MCF 10A (cell line): ENCODE measurements at places on chromosomes 6 and 20. TPM values are rescaled to one million over a fixed set of nuclear protein-coding genes. Genes with fewer than 3 reads are reported as not detected.

DNA sequence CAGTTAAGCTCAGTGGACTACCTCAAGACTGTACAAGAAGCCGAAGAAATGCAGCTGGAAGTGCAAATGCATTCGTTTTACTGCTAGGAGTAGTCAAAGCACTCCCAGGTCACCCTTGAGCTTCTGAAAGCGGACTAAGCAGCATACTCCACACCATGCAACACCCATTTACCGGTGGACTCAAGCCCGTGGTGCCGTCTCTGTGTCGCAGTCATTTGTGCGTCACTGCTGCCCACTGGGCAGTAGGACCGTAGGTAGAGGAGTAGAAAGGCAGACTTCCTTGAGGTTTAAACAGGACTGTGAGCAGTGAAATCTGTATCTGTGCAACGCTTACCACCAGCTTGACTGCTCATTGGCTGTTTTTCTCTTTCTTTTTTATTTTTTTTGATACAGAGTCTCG is 89.0 kb upstream of the FAM8A1 start:
- no peak for DNase-seq
- no peak overlapping the region for H3K27ac ChIP-seq
- H3K27me3 ChIP-seq = no peaks in the 10 kb centered on the region
- peaks cover 12% of the 10 kb centered on the region for H3K36me3 ChIP-seq
- peaks cover 2% of the 10 kb centered on the region for H3K4me1 ChIP-seq
- H3K4me3 ChIP-seq = no peak overlapping the region

DNA sequence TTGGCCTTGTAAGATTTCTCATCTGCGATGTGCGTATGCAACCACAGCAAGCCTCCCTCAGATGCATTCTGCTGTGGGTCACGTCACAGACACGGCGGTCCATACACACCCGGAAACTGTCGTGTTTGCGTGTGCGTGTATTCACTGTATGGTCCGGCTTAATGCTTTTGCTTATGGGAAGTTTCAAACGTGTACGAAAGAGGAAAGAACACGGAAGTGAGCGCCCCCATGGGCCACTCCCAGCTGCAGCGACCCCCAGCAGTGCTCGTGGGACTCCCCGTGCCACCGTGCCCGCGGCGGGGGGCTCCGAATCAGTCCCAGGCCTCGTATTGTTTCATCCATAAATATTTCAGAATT is 10.2 kb downstream of the DLL1 start:
- DNase-seq = no peak
- no peaks in the 10 kb centered on the region for H3K27me3 ChIP-seq
- no peak overlapping the region for H3K4me3 ChIP-seq
- no peaks in the 10 kb centered on the region for H3K36me3 ChIP-seq
- no peak overlapping the region for H3K27ac ChIP-seq

GRCh38 chr20:40606237-40606636 is 82.8 kb downstream of the MAFB start:
- no peak overlapping the region for H3K4me3 ChIP-seq
- DNase-seq = no peak
- no peak overlapping the region for H3K27ac ChIP-seq
- H3K36me3 ChIP-seq = no peaks in the 10 kb centered on the region
- H3K4me1 ChIP-seq = peaks cover 6% of the 10 kb centered on the region

DNA sequence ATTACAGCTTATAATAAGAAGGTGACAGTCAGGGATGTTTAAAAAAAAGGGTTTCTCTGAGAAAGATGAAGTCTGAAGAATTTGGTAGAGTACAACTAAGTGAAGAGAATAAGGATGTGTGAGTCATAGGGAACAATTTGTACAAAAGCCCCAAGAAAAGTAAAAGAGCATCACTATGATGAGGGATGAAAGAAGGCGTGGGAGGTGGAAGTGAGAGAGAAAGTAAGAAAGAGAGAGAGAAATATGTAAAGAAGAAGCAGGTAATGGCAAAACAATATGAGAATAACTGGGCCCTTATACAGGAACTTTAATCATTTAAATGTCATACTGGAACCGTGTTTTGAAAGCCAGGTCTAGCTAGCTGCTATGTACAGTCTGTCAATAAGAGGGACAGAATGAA is 179.4 kb downstream of the ASCC3 start:
- no peak for DNase-seq
- H3K4me1 ChIP-seq = peaks cover 17% of the 10 kb centered on the region
- peak overlapping the region; percentile 4 for H3K27ac ChIP-seq
- H3K4me3 ChIP-seq = no peak overlapping the region

GRCh38 chr6:144248476-144249301 is 36.4 kb upstream of the UTRN start:
- H3K36me3 ChIP-seq = no peaks in the 10 kb centered on the region
- DNase-seq = no peak
- no peak overlapping the region for H3K4me3 ChIP-seq
- no peaks in the 10 kb centered on the region for H3K4me1 ChIP-seq
- H3K27ac ChIP-seq = no peak overlapping the region

- H3K36me3 ChIP-seq = no peaks in the 10 kb centered on the region
- peak overlapping the region; percentile 12 for H3K4me3 ChIP-seq
- DNase-seq = peak; percentile 86
- H3K27me3 ChIP-seq = no peaks in the 10 kb centered on the region
- H3K27ac ChIP-seq = no peak overlapping the region
Observed at GRCh38 chr6:11575408-11576033, 38.0 kb downstream of the TMEM170B start.

GRCh38 chr20:17895641-17896171 is 72.9 kb downstream of the SNX5 start:
- H3K27ac ChIP-seq = no peak overlapping the region
- DNase-seq = no peak
- H3K4me3 ChIP-seq = no peak overlapping the region
- H3K27me3 ChIP-seq = no peaks in the 10 kb centered on the region

GRCh38 chr6:131362070-131362469 is 211.0 kb upstream of the ARG1 start:
- no peak overlapping the region for H3K4me3 ChIP-seq
- H3K36me3 ChIP-seq = no peaks in the 10 kb centered on the region
- H3K4me1 ChIP-seq = no peaks in the 10 kb centered on the region
- peak; percentile 71 for DNase-seq
- H3K27me3 ChIP-seq = no peaks in the 10 kb centered on the region

DNA sequence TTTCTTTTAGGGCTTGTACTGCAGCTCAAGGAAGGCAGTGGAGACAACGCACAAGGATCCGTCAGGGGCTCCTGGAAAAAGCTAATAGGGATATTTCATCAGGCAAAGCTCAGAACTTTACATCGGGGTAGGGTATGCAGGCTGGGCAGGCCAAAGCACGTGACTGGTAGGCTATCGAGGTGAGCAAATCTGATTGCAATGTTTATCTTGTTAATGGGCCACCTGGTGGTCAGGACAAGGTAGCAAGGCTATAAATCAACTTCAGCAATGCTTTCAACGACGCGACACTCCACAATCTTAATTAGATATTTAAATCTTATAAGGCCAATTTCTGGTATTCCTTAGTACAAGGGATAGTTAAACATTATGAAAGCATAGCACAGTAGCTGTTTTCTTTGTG is 1302.8 kb upstream of the EYS start:
- no peaks in the 10 kb centered on the region for H3K4me1 ChIP-seq
- no peak for DNase-seq
- no peak overlapping the region for H3K4me3 ChIP-seq
- H3K27me3 ChIP-seq = no peaks in the 10 kb centered on the region
- no peak overlapping the region for H3K27ac ChIP-seq

GRCh38 chr6:129089357-129089756 is 206.4 kb downstream of the LAMA2 start:
- H3K4me3 ChIP-seq = no peak overlapping the region
- peaks cover 87% of the 10 kb centered on the region for H3K27me3 ChIP-seq
- H3K36me3 ChIP-seq = no peaks in the 10 kb centered on the region
- H3K4me1 ChIP-seq = no peaks in the 10 kb centered on the region

The ANKRD6 gene
- 1.0 and 2.1 TPM in 2 replicates for total RNA-seq

The ZC2HC1B gene
- not detected in 2 replicates for total RNA-seq

The ADISSP gene
- total RNA-seq = 37.8 and 58.8 TPM in 2 replicates

The MATN4 gene
- total RNA-seq = 0.20 TPM in 1 of 2 replicates, not detected in the other

The TCP11 gene
- total RNA-seq = not detected in 2 replicates

The CASS4 gene
- not detected in 2 replicates for total RNA-seq

The KCNK15 gene
- 0.93 and 1.4 TPM in 2 replicates for total RNA-seq

The TREML1 gene
- total RNA-seq = not detected in 2 replicates
